ENCODE measurements at places on chromosomes 11 and 22.

GRCh38 chr11:134289789-134290188 lies 13.6 kb downstream of the GLB1L3 start:
- DNase-seq: no peak

DNA sequence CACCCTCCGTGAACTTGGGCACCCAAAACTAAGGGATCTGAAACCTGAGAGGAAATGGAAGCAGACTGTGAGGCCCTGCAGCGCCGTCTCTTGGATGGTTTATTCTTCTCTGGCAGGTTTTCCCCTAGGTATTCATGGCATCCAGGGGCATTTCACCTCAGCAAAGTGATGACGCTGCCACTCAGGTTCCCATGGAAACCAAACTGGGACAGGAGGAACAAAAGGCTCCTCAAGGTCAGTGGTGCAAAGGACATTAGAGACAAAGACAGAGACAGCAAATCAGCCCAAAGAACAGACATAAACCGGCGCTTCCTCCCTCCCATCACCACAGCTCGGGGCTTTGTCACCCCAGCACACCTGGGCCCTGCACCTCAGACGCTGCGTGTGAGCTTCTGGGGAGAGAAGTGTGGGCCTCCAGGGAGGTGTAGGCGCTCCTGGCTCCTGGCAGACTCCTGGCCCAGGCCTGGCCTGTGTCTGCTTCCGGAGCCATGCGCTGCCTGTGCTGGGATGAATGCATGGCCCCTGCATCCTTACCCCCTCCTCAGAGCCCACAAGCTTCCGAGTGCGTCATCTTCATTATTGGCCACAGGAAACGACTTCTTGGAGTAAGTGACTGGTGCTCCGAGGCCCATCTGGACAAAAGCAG lies 5.9 kb downstream of the TP53AIP1 start:
- DNase-seq: peak; percentile 43

GRCh38 chr11:99098751-99099150 lies 78.0 kb downstream of the CNTN5 start:
- no peak for DNase-seq

GRCh38 chr11:79768343-79768742 lies 327.5 kb upstream of the TENM4 start:
- DNase-seq: peak; percentile 8

- DNase-seq: no peak
Observed at GRCh38 chr11:117986981-117987574, 884 bp downstream of the IL10RA start.

DNA sequence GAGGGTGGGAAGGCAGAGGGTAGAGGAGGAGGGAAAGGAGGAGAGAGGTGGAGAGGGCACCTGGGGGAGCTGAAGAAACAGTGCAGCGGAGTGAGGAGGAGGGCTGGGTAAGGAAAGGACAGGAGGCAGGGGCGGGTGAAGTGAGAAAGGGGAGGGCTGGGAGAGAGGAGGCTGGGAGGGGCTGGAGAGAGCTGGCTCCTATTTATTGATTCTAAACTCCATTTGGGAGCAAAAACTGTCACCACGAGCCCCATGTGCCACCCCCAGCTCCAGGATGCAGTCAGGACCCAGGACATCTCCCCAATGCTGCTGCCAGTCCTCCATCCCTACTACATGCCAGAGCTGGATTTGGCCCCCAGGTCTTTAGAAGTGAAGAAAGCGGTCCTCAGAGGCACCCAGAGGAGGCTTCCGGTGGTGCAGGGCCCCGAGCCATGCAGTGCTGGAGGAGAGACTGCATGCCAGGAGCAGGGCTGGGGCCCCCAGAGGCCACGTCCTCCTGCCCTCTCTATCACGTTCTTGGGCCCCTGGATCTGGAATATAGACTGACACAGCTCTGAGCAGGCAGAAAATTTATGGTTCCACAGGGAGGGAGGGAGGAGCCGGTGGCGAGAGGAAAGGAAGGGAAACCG lies 53.7 kb downstream of the SLC22A12 start:
- no peak for DNase-seq

DNA sequence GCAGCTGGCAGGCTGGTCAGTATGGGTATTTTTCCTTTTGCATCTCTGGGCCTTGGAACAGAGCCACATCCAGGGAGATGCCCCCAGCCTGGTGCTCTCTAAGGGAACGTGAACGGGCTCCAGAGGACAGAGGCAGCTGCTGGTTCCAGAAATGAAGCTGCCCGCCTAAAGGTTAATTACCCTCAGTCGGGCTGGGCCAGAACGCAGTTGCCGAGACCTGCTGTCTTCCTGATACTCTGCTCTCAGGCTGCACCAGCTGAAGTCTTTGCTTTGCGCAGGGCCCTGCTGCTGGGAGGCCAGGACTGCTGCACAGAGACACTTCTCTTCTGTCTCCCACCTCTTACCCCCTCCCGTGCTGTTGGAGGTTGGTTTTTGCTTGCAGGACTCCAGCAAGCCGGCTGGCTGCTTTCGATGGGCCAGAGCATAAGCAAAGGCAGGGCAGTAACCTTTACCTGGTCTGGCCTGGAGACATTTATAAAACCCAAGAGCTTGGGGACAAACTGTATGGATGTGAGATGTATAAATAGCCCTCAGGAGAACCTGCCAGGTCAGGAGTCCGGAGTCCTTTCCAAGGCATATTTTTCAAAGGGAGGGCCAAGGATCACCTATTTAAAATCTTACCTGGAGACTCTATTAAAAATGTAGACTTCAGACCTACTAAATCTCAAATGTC lies 197.1 kb downstream of the GRIK4 start:
- no peak for DNase-seq

DNA sequence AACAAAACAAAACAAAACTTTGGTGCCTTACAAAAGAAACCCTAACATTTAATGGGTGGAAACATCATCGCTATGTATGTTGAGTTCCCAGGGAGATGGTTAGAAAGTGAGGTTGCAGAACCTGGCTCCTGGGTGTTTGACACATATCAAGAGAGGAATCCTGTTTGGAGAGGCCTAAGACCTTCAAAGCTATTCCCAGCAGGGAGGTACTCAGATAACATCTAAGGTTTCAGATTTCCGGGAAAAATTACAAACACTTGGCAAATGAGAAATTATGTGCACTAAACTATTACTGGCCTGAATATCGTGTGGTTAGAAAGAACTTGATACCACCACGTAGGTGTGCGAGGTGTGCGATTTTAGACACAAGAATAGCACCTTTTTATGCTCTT lies 18.5 kb downstream of the TRIM5 start:
- no peak for DNase-seq

DNA sequence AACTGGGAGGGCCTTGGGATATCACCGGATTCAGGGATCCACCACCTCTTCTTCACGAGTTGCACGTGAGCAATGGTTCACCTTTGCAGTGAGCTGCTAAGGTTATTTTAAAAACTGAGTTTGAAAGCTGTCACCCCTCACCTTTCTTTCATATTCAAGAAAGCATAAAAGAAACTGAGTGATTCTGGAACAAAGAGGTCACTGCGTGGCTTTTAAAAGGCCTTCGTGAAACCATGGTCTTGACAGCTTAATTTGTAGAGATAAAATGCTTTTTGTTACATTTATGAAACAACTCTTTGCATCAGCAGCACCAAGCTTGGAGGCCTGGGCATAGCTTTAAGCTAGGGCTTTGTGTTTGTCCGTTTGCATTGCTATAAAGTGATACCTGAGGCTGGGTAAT lies 101.4 kb upstream of the NECTIN1 start:
- DNase-seq: no peak

DNA sequence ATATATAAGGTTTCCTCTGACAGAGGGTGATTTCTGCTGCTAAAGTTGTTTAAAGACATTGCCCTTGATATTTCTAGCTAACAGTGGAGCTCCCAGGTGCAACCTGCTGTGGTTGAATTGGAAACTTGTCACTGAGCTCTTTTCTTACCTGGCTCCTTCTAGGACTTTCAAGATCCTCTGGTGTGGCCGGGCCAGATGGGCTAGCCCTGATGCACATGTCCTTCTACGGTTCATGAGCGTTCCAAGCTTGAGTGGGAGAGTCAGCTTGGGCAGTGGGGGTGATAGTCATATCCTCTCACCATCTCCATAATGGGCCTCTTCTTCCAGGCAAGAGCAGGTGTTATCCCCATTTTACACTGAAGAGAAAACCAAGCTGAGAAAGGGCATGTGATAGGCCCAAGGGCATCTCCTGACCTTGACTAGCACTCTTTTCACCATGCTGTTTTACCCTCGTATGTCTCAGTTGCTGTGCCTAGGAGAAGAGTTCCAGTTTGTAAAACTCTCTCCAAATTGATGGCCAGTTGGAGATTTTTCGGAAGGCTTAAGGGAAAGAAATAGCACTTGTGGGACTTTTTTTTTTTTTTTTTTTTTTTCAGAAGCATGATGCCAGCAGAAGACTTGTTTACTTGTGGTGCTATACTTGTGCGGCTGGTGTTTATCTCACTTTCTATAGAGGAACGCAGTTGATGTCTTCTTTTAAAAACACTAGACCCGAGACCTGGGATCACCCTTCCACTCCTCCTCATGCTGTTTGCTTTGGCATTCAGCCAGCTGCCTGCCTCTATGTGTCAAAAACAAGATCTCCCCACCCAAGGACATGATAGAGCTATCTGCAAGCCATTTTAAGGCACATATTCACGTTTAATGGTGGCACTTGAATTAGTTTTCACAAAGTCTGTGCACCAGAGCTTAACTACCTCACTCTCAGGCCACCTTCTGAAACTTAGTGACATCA lies 32.6 kb downstream of the TEAD1 start:
- peak; percentile 67 for DNase-seq

GRCh38 chr22:44807915-44808690 lies 55.7 kb downstream of the ARHGAP8 start:
- no peak for DNase-seq

- DNase-seq: no peak
Observed at GRCh38 chr11:6666302-6667183, 10.9 kb upstream of the DCHS1 start.

- DNase-seq: no peak
Observed at GRCh38 chr11:131111775-131112174, 195.5 kb upstream of the SNX19 start.

- DNase-seq: no peak
Observed at GRCh38 chr22:36768141-36768540, 7.8 kb downstream of the IFT27 start.

DNA sequence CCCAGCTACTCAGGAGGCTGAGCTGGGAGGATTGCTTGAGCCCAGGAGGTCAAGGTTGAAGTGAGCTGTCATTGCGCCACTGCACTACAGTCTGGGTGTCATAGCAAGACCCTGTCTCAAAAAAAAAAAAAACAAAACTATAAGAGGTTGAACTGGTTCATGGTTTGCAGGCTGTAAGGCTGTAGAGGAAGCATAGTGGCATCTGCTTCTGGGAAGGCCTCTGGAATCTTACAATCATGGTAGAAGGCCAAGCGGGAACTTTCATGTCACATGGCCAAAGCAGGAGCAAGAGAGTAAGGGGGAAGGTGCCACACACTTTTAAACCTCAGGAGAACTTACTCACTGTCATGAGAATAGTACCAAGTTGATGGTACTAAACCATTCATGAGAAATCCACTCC lies 109.6 kb downstream of the SWAP70 start:
- DNase-seq: no peak

DNA sequence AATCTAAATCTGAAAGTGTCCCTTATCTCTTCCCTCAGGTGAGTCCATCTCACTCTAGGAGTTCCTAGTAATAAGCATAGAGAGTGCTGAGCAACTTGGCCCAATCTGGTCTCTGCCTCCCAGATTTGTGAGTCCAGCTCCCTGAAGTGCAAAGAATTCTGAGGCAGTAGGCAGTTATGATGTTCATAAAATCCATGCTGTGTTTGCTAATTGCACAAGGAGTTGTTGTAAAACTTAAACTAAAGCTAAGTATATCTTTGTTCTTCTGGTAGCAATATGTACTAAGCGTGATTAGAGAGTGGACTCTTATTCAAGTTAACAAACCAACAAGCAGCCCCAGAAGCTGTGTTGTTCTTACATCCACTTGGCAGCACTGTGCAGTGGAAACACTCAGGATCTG lies 7.6 kb upstream of the PTH start:
- no peak for DNase-seq

Data from adrenal gland (tissue), 19 donors.